ENCODE measurements at places on chromosomes 5 and 9.

DNA sequence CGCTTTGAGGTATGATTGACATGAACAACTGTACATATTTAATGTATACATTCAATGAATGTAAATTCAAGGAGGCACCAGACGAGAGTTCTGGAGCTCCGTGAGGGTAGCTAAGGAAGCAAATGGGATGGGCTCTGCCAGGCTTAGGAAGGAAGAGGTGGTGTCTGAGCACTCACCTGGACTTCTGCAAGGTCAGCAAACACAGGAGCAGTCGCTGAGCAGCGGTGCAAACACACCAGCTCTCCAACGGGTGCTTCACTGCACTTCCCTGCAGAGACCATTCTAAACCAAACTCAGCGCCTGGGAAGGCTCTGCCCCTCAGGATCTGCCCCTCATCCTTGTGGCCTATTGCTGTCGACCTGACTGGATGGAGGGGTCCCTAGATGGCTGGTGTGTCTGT, 101.5 kb downstream of the COL23A1 start:
- no peak for DNase-seq

- DNase-seq: no peak
Observed at GRCh38 chr5:157454273-157454672, 5.7 kb upstream of the NIPAL4 start.

DNA sequence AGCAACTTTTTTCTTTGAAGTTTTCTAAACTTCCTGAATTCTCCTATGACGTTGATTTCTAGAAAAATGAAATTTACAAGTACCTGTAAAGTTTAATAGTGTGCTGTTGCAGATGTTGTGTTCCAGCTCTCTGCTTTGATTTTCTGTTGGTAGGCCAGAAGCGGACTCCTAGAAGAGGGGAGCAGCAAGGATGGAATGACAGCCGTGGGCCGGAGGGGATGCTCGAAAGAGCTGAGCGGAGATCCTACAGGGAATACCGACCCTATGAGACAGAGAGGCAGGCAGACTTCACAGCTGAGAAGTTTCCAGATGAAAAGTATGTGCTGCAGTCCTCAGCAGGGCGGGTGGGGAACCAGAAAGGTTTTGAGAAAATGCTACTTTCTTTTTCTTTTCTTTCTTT, 8.3 kb downstream of the HABP4 start:
- no peak for DNase-seq

GRCh38 chr5:93053825-93054224, 527.2 kb downstream of the NR2F1-AS1 start:
- peak; percentile 20 for DNase-seq

DNA sequence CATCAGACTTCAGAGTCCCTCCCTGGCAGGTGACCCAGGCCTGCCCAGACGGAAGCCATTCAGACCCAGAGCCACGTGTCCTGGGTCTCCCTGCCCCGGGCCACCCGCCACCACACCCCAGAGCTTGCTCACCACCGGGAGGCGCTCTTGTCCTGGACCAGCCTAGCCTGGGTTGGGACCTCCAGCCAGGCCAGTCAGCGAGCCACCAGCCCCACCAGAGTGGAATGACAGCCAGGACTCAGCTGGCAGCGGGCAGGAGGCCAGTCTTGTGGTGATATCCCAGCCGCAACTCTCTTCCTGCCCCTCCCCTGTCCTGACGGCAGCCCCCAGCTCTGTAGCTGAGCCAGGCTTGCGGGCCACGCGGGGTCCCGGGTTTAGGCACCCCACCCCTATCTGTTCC, 1.7 kb upstream of the PTGDS start:
- no peak for DNase-seq

DNA sequence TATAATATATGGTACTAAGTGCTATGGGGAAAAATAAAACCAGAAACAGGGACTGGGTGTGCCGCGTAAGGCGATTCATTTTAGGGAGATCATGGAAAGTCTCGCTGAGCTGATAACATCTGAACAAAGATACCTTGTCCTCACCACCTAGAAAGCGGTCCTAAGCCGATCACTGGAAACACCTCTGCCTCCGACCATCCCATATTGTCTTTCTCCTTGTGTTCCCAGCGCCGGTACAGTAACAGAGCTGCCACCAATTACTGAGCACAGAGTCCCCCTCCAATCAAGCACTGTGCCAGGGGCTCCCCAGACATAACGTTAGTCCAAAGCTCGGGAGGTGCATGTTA, 704 bp downstream of the CCDC112 start:
- DNase-seq: no peak

- no peak for DNase-seq
Observed at GRCh38 chr5:163024936-163025335, 412.5 kb upstream of the CCNG1 start.

- DNase-seq: no peak
Observed at GRCh38 chr5:177519463-177520235, 2.9 kb upstream of the DDX41 start.

DNA sequence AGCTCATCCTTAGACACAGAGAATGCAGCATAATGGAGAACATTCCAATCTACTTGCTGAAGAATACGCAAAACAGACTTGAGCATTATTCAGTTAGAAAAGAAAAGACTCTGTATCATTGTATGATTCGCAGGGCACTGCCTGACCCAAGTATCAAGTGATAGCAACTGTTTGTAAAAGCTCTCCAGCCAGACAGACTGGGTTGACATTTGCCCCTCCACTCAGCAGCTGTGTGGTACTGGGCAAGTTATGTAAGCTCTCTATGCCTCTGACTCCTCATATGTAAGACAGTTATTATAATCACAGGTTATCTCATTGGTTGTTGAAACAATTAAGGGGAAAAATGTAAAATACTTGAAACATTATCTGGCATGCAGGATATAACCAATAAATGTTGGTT, 505.0 kb downstream of the ELAVL2 start:
- no peak for DNase-seq

DNA sequence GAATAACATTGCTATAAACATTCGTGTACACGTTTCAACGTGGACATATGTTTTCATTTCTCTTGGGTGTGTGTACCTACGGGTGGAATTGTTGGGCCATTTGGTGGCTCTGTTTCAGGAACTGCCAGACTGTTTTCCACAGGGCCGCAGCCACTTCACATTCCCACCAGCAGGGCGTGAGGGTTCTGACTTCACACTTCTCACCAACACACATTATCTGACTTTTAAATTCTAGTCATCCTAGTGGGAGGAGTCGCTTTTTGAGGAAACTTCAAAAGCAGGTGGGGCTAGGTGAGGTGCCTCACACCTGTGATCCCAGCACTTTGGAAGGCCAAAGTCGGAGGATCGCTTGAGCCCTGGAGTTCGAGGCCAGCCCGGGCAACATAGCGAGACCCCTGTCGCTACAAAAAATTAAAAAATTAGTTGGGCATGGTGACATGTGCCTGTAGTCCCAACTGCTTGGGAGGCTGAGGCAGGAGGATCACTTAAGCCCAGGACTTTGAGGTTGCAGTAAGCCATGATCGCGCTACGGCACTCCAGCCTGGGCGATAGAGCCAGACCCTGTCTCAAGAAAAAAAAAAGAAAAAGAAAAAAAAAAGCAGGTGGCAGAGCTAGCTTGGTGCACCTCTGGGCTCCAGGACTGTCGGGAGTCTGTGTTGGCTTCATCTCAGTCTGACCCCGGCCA, 28.5 kb downstream of the TSPAN17 start:
- peak; percentile 52 for DNase-seq

GRCh38 chr9:114837923-114838322, 32.1 kb upstream of the TNFSF15 start:
- DNase-seq: peak; percentile 33

- DNase-seq: no peak
Observed at GRCh38 chr5:129639331-129639730, 108.6 kb upstream of the MINAR2 start.

GRCh38 chr5:174614500-174615135, 109.8 kb upstream of the MSX2 start:
- no peak for DNase-seq

- DNase-seq: no peak
Observed at GRCh38 chr5:31487506-31487905, 44.4 kb downstream of the DROSHA start.

- no peak for DNase-seq
Observed at GRCh38 chr5:88391116-88391515, 122.5 kb upstream of the TMEM161B start.

DNA sequence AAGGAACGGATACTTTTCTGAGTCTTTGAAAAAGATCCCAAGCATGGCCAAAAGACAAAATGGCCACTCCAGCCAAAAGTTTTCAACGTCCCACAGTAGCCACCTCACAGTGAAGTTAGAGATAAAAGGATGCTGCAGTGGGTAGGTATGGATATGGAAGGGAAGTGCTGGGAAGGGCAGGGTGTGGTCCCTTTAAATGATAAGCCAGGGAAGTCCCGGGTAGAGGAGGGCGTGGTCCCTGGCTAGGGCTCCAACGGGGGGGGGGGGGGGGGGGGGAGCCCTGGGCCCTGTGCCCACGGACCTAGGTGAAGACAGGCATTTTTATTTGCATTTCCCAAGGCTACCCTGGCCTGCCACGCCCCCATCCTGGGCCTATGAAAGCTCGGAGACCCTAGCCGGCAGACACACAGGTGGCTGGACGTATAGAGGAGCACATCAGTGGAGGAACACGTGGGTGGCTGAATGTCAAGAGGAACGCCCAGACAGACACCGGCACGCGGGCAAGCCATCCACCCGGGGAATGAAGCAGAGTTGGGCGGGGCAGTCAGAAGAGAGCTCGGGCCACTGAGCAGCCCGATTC, 306.7 kb downstream of the NFIB start:
- no peak for DNase-seq

GRCh38 chr5:149220750-149221149, 50.9 kb upstream of the AFAP1L1 start:
- no peak for DNase-seq

GRCh38 chr9:2907411-2907810, 63.5 kb upstream of the PUM3 start:
- DNase-seq: no peak

- DNase-seq: peak; percentile 87
Observed at GRCh38 chr5:109105631-109106267, 304.0 kb downstream of the PJA2 start.

DNA sequence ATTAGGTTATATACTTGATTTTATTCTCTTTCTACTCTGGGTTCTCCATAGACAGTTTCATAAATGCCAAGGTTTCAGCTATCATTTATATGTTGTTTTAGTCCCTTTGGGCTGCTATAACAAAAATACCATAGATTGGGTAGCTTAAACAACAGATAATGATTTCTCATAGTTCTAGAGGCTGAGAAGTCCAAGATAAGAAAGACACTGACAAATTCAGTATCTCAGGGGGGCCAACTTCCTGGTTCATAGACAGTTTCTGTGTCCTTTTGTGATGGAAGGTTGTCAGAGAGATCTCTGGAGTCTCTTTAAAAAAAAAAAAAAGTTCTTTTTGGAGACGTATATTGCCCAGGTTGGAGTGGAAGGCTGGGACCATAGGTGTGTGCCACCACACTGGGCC, 113.3 kb downstream of the SCAMP1 start:
- DNase-seq: no peak

GRCh38 chr5:41809128-41809527, 61.1 kb downstream of the OXCT1 start:
- no peak for DNase-seq
